ENCODE measurements at places on chromosomes 1 and 21.

DNA sequence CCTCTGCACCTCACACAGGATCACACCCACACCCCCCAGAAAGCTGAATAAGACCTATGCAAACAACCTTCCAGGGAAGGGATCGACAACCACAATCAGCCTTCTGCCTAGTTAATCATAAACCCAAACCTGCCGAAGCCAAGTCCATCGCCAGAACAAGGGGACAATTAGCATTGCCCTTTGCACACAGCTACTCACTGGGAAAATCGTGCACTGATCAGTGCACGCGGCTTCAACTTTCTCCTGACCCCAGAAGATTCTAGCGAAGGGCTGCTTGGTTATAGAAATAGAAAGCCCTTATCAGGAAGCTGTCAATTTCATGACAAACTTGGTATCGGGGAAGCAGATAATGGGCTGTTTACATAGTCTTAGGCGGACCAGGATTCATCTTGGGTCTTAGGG, 29.5 kb downstream of the RUNX1 start:
- no peak for DNase-seq

GRCh38 chr1:35539824-35540261, 17.4 kb downstream of the KIAA0319L start:
- peak; percentile 51 for DNase-seq

- DNase-seq: no peak
Observed at GRCh38 chr1:42738678-42739226, 1.3 kb downstream of the CLDN19 start.

DNA sequence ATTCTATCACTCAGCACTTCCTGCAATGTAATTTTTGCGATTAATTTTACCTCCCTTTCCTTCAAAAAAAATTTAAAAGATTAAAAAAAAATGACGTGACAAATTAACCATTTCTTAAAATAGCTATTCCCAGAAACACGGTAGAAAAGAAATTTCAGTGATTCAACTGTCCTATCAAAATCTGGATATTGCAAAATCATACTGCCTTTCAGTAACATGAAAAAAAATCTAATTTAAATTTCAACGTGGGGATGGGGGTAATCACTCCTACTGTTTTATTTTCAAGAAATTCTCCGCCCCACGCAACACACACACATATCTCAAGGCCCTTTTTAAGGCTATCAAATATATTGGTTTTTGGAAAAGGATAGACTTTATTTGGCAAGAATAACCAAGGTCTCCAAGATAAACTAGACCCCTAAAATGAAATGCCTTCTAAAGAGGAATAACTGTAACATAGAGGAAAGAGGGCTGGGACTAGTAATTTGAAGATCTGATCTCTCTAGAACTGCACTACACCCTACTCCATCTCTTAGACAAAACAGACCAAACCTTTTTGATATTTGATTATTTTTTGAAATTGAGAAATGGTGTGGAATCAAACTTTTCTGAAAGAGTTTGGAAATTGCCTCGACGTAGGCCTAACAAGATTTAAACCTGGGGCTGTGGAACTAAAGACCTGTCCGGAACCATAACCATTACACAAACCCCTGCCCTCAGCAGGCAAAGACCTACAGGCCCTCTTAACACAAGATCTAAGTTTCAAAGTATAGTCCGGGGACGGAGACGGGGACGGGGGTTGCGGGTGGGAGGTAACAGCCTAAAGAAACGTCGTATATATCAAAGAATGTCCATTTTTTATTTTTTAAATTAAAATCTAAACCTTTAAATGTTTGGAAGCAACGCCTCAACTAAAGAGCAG, 941 bp downstream of the ARNT start:
- peak; percentile 20 for DNase-seq

DNA sequence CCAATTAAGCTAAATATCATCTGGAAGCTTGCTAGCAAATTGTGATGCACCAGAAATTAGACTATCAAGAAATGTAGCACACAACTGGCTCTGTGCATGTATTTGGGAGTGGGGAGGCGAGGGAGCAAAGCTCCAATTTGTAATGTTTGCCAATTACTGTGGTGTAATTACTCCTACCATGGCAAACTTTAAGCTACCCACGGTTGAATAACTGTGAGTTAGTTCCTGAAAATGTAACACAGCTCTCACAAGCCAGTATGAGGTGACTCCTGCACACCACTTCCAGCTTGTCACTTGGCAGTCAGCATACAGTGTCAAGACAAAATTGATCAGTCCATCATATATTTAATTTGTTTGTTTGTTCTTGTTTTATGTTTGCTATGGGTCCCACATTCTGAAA, 141.2 kb downstream of the TM2D1 start:
- DNase-seq: no peak

- no peak for DNase-seq
Observed at GRCh38 chr1:176157995-176158394, 49.1 kb downstream of the COP1 start.

- peak; percentile 90 for DNase-seq
Observed at GRCh38 chr1:8096105-8097011, 70.2 kb upstream of the ERRFI1 start.

- DNase-seq: peak; percentile 31
Observed at GRCh38 chr1:41540886-41541591, 56.6 kb upstream of the EDN2 start.

GRCh38 chr1:233432916-233433315, 105.4 kb downstream of the MAP3K21 start:
- DNase-seq: no peak

- DNase-seq: no peak
Observed at GRCh38 chr1:24536391-24536840, 19.5 kb upstream of the NCMAP start.

DNA sequence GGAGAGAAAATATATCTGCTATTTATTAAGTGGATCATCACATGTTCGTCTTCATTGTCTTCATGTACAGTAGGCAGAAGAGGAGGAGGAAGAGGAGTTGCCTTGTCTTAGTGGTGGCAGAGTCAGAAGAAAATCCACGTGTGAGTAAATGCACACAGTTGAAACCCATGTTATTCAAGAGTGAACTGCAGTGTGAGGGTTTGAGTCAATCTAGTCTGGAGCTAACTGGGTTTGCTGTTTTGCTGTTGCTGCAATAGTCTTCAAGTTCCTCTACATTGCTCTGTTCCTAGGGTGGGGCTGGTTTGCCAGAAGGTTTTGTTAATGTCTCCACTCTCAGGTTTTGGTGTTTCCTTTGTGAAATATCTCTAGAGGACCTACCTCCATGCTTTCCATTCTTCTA, 3.1 kb upstream of the CD1A start:
- no peak for DNase-seq

DNA sequence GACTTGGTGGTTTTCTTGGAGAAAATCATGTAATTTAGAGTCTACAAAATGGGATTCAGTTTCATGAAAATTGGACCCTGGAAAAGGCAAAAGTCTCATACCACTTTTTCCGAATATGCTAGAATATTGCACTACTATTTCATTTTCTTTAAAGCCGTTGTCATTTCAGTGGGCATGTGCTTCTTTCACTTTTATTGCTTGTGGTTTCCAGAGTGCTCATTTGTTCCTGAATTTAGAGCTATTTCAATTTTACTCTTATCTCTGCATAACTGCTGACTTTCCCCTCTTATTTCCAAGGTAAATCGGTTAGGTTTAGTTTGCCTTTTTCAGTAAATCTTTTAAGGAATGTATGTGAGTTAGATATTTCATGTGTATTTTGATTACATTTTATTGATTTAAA, 11.6 kb downstream of the HHAT start:
- DNase-seq: no peak

DNA sequence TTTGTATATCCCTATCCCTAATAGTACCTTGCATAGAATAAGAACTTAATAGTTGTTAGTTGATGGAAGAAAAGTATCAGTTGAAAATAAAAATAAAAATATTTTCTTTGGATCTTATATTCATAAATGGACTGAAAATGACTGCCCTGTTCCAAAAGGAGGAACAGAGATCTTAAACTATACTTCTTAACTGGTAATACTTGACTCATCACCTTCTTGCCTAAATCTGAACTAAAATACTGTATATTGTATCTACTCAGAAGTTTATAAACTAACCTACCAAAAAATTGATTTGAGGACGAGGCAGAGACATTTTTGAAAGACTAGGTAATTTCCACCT, 178.8 kb downstream of the SYT2 start:
- DNase-seq: no peak

DNA sequence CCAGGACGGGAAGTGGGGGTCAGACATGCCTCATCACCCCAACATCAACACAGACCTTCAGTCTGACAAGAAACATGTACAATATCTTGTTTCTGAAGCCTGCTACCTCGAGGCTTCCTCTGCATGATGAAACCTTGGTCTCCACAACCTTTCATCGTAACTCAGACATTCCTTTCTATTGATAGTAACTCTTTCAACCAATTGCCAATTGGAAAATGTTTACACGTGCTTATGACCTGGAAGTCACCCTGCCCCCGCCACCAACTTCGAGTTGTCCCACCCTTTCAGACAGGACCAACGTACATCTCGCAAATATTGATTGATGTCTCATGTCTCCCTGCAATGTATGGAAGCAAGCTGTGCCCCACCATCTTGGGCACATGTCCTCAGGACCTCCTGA, 159.5 kb downstream of the ETS2 start:
- DNase-seq: no peak

- no peak for DNase-seq
Observed at GRCh38 chr1:221788466-221788865, 46.6 kb upstream of the DUSP10 start.

- no peak for DNase-seq
Observed at GRCh38 chr21:31711745-31712285, 20.1 kb downstream of the SCAF4 start.

GRCh38 chr21:33430858-33431257, 27.6 kb downstream of the IFNGR2 start:
- no peak for DNase-seq

DNA sequence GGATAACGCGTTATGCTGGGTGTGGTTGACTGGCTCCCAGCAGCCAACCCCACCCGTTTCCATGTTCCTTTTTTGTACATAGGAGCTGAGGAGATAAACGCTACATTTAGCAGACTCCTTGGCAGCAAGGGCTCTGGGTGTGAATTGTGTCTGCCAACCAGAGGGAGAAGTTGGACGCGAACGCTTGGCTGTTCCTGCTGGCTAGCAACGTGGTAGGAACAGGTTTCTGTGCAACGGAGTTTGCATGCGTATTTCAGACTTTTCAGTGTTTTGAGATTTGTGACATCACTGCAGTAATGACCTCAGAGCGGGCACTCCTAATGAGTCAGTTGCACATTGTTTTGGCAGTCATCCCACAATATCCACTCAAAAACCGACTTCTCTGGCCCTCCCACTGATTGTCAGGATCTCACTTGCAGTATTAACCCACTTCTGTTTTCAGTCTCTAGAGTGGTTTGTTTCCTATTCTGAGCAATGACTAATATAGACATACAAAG, 98.7 kb upstream of the RGS1 start:
- peak; percentile 93 for DNase-seq

- DNase-seq: peak; percentile 75
Observed at GRCh38 chr1:23930861-23931490, 17.8 kb upstream of the CNR2 start.

DNA sequence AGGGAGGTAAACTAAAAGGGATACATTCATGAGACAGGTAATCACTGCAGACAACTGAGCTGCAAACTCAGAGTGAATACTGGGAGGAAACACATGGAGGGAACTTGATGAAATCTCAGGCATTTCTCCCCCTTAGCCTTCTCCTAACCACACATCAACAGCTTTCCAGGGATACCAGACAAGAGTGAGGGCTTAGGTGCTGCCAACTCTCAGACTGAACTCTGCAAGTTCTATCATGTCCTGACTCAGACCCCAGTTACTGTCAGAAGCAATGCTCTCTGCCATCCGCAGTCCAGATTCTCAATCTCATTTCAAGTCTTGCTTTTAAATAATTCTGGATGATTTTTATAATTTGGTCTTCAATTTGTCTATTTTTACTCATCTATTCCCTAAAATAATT, 267.3 kb downstream of the LTN1 start:
- DNase-seq: no peak

- no peak for DNase-seq
Observed at GRCh38 chr1:5598824-5599395, 393.3 kb downstream of the NPHP4 start.

GRCh38 chr1:114668784-114669561, 876 bp downstream of the DENND2C start:
- peak; percentile 67 for DNase-seq

DNA sequence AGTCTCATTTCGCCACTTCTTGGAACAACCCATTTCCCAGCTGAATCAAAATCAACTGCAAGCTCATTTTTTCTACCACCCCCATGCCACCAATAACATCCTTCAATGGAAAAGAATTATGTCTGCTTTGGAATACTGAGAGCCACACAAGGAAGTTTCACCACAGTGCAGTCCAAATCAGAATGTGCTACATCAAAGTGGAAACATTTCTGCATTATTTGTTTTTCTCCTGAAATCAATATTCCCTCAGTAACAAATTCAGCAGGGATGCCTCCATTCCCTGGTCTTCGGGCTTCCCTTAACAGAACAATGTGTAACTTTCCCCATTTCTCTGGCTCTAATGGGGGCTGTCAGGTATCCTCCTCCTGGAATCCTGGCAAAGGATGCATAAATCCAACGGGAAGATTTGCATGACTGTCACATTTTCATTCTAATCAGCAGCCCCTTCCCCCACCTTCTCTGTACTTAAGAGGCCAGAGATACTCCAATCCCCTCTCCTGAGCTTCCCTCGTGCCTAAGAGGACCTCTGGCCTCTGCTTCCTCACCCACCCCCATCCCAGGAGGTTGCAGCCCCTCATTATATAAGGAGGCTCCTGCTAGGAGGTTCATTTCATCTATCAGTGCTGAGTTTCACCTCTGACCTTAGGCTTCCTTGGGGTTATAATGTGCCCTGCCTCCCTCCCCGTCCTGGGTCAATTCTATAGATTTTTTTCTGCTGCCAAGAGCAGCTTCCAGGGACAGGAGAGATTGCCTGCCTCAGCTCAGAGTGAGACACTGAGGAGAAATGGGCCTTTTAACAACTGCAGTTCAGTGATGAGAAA, 201.1 kb downstream of the OMA1 start:
- no peak for DNase-seq

GRCh38 chr21:43847301-43847700, 17.7 kb upstream of the AGPAT3 start:
- no peak for DNase-seq

All from fibroblast of mammary gland (primary cell).